Lower leg skin (tissue), 4 donors: ENCODE measurements at places on chromosomes 7 and 10.

DNA sequence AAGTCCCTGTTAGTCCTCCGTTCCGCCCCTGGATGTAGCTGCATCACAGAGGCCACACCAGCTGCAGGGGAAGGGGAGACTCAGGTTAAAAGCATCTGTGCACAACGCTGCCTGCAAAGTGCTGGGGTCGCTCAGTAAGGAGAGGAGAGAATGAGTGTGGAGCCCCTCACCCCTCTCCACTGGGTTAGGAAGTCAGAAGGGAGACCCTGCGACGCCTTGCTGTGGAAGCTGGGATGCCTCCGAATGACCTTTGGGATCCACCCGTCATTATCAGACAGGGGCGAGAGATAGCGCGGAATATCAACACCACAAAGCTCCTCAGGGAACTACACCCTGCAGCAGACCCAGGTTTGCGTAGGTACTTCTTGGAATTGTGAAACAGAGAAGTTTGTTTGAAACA is 167.7 kb upstream of the SHH start:
- peak; percentile 63 for DNase-seq

DNA sequence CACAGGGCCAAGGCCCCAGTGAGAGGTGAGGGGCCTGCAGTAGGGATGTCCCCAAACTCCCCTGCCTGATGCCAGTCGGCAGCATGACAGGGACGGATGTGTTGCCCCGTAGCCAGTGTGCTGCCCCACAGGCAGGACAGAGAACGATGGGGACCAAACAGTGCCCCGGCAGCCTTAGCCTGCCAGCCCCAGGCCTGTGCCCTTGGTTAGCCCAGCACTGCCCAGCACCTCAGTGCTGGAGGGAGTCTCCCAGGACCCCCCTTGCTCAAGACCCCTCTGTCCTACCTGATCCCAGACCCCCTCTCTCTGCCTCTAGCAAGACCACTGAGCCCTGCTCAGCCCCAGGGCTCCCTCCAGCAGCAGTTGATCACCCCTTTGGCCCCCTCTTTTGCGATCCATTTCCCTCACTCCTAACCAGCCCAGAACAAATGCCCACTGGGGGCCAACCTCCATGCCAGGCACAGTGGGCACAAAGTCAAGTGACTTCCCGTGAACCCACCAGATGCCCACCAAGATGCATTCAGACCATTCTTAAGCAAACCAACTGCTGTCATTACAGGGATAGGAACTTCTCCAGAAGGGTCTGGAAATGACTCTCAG is 34.0 kb downstream of the OAT start:
- no peak for DNase-seq

- no peak for DNase-seq
Measured at GRCh38 chr7:105800849-105801534, 75.4 kb downstream of the ATXN7L1 start.

DNA sequence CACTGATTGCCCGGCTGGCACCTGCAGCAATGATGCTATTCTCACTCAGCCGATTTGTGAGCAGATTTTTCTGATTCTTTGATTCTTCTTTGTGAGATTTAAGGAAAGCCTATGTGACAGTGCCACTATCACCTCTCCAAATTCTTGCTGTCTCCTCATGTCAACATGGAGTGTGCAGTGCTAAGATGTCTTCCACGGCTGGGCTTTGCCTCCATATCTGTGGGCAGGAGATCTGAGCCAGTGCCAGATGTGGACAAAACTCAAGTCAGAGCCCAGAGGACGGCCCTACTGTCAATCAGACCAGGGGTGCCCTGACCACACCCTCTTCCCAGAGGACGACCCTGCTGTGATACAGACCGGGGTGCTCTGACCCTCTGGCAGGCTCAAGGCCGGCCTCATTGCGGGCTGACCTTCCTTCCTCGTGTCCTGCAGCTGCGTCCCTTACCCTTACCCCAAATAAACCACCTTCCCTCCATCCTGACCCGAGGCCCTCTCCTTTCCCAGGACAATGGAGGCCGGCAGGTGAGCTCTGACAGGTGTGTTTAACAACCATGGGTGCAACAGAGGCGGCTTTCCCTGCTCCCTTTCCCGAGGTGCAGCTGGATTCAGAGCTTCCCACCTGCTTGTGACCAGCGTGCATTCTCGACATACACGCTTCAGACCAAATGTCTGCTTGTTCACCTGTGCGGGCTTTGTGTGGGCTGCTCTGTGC is 221.4 kb downstream of the ADARB2 start:
- DNase-seq = no peak

GRCh38 chr10:37495415-37495814 is 362.0 kb downstream of the ZNF248 start:
- DNase-seq = no peak

DNA sequence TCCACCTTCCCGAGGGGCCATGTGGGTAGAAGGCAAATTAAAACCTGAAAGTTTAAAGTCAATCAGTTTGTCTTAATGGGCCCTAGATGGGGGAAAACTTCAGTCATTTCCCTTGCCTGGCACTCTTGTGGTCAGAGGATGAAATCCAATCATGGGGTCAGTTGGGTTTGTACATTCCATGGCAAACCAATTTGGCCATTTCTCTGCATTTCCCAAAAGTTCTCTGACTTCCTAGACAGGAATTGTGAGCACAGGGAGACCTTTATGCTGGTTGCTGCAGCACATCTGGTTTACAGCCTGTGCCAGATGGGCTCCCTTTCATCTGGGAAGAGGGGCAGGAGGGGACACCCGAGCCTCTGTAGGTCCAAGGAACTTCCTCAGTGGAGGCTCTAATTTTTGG is 113.0 kb downstream of the CYP26A1 start:
- no peak for DNase-seq

DNA sequence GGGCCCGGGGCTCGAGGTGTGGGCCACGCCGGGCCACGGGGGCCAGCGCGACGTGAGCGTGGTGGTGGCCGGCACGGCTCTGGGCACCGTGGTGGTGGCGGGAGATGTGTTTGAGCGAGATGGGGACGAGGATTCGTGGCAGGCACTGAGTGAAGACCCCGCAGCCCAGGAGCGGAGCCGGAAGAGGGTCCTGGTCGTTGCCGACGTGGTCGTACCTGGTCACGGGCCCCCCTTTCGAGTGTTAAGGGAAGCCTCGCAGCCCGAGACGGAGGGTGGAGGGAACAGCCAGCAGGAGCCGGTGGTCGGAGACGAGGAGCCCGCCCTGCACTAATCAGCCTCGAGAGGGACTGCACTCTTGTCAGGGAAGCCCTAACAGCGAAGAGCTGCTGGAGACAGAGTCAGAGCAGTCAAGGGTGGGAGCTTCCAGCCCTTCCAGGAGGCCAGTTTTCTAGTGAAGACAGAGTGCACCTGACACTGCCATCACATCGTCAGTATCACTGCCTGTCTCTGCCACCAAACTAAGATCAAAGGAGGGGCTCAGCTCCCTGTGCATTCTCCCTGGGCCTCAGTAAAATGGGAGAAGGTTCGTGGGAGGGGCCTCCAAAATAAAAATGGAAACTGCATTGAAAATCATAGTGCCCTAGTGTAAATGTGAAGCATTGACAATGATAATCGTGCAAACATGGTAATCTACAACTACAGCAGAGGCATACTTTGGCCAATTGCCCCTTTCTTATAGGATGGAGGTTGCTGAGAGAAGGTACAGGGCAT is 1.3 kb downstream of the MBLAC1 start:
- no peak for DNase-seq

DNA sequence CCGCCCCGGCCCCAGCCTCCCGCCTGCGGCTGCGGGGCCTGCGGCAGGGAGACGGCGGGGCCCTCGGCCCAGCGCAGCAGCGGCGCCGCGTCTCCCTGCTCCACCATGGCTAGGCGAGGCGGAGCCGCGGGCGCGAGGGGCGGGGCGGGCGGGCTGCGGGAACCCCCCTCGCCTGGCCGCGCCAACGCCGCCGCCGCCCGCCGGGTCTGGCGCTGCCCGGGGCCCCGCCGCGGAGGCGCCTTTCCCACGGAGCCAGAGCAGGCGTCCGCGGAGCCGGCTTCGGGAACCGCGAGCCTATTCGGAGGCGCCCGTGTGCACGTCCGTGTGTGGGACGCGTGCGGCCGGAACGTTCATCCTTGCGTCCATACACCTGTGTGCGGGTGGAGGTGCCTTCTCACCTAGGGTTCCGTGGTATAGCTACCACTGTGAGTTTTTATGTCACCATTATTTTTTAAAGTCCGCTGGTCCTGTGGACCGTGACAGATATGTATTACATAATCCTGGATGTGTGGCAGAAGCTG is at the start of gene DENND11:
TSS of gene DENND11 (minus strand) at position 120 of the 521 bp plus-strand sequence. CDS start at position 107, 13 bp downstream.
- DNase-seq = no peak

- DNase-seq = no peak
Measured at GRCh38 chr7:2719007-2719406, 31.0 kb downstream of the AMZ1 start.

GRCh38 chr10:60390224-60390626 is 550 bp upstream of the ANK3 start:
- DNase-seq = no peak

- DNase-seq = no peak
Measured at GRCh38 chr7:150620617-150621371, 11.4 kb downstream of the GIMAP6 start.

DNA sequence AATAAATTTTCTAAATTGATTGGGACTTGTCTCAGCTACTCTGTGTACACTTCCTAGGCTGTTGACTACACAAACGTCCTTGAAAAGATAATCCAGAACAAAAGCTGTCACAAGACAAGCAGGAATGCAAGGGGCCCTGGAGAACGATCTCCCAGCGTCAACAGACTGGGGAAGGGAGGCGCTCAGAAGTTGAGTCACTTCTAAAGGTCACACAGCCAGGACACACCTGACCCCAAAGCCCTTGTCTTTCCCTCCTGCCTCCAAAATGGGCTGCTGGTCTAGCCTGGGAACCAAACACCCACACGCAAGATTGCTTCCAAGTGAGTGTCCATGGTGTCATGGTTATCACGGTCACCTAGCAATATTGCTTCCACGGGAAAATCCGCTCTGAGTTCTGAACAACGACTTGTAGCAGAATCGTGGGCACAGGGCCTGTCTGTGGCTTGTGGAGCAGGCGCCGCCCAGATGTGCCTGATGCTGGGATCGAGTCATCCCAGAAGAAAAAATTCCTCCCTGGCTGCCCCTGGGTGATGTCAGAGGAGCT is 49.8 kb downstream of the SPOCK2 start:
- DNase-seq = no peak

- DNase-seq = no peak
Measured at GRCh38 chr10:101273330-101273729, 44.1 kb upstream of the LBX1 start.

- no peak for DNase-seq
Measured at GRCh38 chr10:11179516-11180105, 161.9 kb downstream of the CELF2 start.

- no peak for DNase-seq
Measured at GRCh38 chr7:114790521-114790920, 131.4 kb upstream of the MDFIC start.

DNA sequence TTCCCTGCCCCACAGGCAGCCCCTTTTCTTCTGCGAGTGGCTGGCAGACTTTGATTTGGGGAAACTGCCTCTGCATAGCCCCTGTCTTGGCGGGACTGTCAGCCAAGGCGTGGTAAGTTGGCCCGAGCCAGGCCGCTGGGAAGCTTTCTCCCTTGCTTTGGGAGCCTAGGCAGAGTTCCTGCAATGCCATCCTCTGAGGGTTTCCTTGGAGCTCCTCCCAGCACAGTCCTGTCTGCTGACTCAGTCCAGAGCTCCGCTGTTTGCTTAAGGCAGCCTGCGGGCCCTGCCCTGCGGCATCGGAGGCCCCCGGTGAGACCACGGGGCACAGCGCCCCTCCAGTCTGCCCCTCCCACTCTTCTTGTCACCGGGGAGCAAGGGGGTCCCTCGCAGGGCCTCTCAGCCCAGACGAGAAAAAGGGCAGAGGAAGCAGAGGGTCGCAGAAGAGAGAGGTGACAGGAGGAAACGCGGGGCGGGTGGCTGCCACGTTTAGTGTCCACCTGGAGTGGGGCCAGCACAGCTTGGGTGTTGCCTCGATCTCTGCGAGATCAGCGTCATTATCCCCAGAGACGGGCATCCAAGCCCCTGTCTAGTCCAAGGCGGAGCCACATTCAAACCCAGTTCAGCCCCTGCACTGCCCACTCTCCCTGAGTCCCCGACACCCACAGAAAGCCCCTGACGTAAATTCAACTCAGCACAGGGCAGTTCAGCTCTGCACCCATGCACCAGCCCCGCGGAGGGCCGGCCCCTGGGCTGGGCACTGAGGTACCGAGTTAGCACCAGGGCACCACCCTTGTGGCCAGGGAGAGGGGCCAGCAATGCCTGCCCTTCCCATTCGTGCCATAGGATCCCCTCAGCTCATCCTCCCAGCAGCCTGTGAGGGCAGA is 59.0 kb upstream of the CHST15 start:
- no peak for DNase-seq

- DNase-seq = peak; percentile 38
Measured at GRCh38 chr7:98056580-98056979, 50.1 kb upstream of the LMTK2 start.

GRCh38 chr7:39855325-39855674 is 94.8 kb upstream of the CDK13 start:
- no peak for DNase-seq

DNA sequence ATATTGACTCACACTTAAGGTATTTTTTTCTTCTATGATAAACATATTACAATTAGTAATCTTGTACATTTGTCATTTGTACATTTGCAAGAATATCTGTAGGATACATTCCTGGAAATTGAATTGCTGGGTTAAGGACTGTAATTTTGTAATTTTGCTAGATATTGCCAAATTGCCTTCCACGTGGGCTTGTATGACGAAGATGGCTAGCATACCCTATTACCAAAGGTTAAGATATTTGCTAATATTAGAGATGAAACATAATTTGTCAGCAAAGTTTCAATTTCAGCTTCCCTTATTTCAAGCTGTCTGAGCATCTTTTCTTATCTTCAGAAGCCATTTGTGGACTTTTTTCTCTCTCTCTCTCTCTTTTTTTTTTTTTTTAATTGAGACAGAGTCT is 1.0 kb upstream of the LYZL2 start:
- DNase-seq = no peak

GRCh38 chr10:49841615-49842332 is 79.7 kb upstream of the OGDHL start:
- no peak for DNase-seq

DNA sequence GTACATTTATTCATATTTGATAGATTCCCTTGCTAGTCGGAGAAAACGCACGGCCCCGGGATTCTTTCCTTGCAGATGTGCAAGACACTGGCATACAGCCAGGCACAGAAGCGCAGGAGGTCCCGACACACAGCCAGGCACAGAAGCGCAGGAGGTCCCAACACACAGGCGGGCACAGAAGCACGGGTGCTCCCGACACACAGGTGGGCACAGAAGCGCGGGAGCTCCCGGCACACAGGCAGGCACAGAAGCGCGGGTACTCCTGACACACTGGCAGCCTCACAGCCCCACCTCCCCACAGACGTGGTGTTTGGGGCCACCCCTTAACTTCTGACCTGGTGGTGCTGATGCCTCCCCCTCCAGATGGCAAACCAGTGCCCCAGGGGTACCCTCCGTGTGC is 237.3 kb downstream of the ZMYND11 start:
- no peak for DNase-seq

- no peak for DNase-seq
Measured at GRCh38 chr7:117716707-117717299, 156.4 kb downstream of the CTTNBP2 start.
